H9 (cell line): ENCODE measurements at places on chromosomes 11 and 22. TPM values are rescaled to one million over a fixed set of nuclear protein-coding genes. Genes with fewer than 3 reads are reported as not detected.

DNA sequence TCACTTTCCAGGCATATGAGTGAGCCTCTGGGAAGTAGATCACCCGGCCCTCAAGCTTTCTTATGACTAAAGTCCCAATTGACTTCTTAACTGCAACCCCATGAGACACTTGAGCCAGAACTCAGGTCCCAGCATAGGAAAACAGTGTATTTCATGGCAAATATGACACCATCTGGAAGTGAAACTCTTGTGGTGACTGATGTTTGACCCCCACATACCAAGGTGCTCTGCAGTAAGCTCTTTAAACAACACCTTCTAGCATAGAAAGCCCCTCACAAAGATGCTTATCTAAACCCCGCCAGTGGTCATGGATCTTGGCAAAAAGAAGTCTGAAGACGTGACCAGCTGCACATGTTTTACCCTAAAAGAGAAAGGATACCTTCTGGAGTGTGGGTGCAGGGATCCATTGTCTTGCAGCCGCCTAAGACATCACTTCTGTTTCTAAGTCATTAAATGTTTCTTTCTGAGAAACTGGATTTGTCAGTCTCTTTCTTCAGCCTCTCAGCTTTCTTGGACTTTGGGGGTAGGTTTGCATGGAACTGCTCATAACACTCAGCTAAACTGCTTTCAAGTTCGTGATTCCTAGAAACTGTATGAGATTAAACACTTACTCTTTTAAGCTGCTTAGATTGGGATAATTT, 7.4 kb upstream of the PELI3 start:
- DNase-seq: no peak
- H3K4me1 ChIP-seq: no peaks in the 10 kb centered on the region
- no peaks in the 10 kb centered on the region for H3K27me3 ChIP-seq
- no peaks in the 10 kb centered on the region for H3K36me3 ChIP-seq
- no peak overlapping the region for H3K4me3 ChIP-seq

DNA sequence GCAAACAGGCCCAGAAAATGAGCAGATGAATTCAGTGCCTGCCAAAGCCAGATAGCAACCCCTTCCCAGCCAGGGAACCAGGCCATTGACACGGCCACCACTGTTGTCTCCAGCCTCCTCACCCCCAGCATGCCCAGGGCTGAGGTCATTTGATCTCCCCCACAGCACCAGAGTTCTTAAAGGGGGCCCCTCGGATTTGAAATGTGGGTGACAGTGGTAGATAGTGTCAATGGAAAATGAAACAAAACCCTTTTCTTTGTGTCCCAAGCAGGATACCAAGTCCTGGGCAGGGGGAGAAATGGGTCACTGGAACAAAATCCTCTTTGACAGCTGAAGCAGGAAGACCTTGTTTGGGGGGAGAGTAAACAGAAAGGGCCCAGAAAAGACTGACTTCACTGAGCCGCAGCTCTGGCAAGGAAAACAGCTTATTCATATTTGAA, 14.3 kb upstream of the ACCSL start:
- DNase-seq: no peak
- no peaks in the 10 kb centered on the region for H3K27me3 ChIP-seq
- H3K4me3 ChIP-seq: no peak overlapping the region

DNA sequence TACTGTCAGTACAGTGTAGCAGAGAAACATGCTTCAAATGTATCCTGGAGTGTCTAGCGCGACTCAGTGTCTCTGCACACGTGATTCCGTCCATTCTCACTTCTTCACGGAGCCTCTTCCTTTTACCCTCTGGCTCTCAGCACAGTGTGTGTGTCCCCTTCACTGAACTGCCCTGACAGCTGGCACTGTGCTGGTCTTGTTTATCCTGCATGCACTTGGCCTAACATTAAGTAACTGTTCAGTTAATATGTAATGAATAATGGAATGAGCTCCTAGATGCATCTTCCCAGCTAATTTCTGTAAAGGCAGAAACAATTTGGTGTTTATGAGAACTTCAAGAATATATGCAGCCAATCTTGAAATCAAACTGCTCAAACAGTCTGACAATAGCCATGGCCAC, 44.4 kb downstream of the KMT5B start:
- no peaks in the 10 kb centered on the region for H3K27me3 ChIP-seq
- no peak for DNase-seq
- H3K27ac ChIP-seq: no peak overlapping the region
- H3K4me1 ChIP-seq: no peaks in the 10 kb centered on the region

GRCh38 chr11:128520888-128521681, 66.3 kb downstream of the ETS1 start:
- H3K27me3 ChIP-seq: peaks cover 3% of the 10 kb centered on the region; the same call in 1 of the 2 replicates
- H3K36me3 ChIP-seq: no peaks in the 10 kb centered on the region
- no peak overlapping the region for H3K27ac ChIP-seq
- H3K4me1 ChIP-seq: peaks cover 2% of the 10 kb centered on the region; the same call in 1 of the 2 replicates
- no peak for DNase-seq
- peak overlapping the region; percentile 74 for H3K4me3 ChIP-seq

- no peak for DNase-seq
- H3K4me3 ChIP-seq: no peak overlapping the region
- H3K36me3 ChIP-seq: no peaks in the 10 kb centered on the region
- no peaks in the 10 kb centered on the region for H3K27me3 ChIP-seq
Measured at GRCh38 chr11:117465236-117465997, 137.8 kb downstream of the CEP164 start.

GRCh38 chr22:33897448-33897835, 22.8 kb downstream of the LARGE1 start:
- peak; percentile 66 for DNase-seq
- no peaks in the 10 kb centered on the region for H3K27me3 ChIP-seq
- peak overlapping the region; percentile 11; the same call in 1 of the 2 replicates for H3K4me3 ChIP-seq
- H3K4me1 ChIP-seq: peaks cover 49% of the 10 kb centered on the region
- 0 out of 2 replicates have a peak, but pooled peaks cover 7% of the 10 kb centered on the region for H3K36me3 ChIP-seq

- no peaks in the 10 kb centered on the region; the same call in 1 of the 2 replicates for H3K4me1 ChIP-seq
- no peak overlapping the region for H3K27ac ChIP-seq
- H3K36me3 ChIP-seq: peaks cover 51% of the 10 kb centered on the region
- no peaks in the 10 kb centered on the region for H3K27me3 ChIP-seq
- peak; percentile 20 for DNase-seq
- H3K4me3 ChIP-seq: peak overlapping the region; percentile 31; the same call in 2 of the 3 replicates
Measured at GRCh38 chr11:6608726-6609501, 3.1 kb downstream of the TAF10 start.

DNA sequence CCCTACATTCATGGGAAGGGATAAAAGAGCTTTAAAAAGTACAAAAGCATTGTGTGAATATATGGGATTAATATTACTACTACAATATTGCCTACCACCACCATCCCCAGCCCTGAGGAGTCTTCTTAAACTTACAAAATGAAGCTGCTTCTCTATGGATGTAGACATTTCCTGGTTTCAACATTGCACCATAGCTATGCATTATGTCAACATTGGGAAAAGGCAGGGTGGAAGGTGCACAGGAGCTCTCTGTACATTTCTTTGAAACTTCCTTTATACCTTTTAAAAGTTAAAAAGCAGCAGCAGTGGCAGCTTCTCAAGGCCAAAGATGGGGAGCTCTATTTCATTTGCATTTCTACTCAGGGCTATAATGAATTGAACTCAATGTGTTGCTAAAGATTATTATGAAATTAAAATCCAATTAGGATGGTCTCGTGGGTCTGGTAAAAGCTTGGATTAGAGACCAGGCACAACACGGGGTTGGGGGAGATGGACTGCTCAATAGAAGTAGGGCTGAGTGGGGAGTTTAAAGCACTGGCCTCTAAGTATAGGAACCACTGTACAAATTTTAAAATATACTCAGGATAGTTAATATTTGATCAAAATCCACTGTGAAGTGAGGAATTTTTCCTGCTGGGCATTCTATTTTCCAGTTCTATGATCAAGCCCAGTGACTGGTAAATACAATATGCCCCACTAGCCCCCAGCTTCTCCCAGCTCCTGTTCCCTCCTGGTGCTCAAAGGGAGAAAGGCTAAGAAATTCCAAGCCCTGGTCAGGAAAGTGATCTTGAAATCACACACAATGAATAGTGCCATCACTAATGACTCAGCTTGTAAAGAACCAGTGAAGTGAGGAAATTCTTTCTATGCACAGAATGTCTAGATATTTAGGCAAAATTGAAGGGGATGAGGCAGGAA, 362.7 kb upstream of the CCDC90B start:
- no peaks in the 10 kb centered on the region for H3K36me3 ChIP-seq
- peaks cover 7% of the 10 kb centered on the region; the same call in 1 of the 2 replicates for H3K4me1 ChIP-seq
- no peak for DNase-seq
- H3K27ac ChIP-seq: no peak overlapping the region
- H3K4me3 ChIP-seq: no peak overlapping the region
- no peaks in the 10 kb centered on the region for H3K27me3 ChIP-seq

DNA sequence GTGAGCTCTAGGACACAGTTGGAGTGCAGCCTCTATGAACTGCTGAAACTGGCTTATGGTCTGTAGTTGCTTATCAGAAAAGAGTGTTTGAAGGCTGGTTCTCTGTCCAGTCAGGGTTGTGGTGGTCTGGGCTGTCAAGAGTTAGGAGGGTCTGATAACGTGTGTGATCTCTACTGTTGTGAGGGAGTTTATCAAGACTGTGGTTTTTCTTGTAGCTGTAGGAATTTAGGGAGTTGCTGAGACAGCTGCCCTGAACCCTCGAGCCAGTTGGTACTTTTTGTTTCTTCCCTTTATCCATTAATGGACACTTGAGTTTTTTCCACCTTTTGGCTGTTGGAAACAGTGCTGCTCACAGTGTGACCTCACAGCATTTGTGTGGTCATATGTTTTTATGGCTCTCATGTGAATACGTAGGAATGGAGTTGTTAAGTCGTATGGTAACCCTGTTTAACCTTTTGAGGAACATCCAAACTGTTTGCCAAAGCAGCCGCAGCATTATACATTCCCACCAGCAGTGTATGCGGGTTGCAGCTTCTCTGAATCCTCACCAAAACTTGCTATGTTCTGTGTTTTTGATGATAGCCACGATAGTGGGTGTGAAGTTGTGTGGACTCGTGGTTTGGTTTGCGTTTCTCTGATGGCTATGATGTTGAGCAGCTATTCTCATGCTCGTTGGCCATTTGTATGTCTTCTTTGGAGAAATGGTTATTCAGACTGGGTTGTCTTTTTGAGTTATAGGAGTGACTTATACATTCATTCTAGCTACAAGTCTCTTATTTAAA, 20.9 kb upstream of the DGCR8 start:
- no peak overlapping the region for H3K27ac ChIP-seq
- H3K4me3 ChIP-seq: no peak overlapping the region
- H3K36me3 ChIP-seq: no peaks in the 10 kb centered on the region

DNA sequence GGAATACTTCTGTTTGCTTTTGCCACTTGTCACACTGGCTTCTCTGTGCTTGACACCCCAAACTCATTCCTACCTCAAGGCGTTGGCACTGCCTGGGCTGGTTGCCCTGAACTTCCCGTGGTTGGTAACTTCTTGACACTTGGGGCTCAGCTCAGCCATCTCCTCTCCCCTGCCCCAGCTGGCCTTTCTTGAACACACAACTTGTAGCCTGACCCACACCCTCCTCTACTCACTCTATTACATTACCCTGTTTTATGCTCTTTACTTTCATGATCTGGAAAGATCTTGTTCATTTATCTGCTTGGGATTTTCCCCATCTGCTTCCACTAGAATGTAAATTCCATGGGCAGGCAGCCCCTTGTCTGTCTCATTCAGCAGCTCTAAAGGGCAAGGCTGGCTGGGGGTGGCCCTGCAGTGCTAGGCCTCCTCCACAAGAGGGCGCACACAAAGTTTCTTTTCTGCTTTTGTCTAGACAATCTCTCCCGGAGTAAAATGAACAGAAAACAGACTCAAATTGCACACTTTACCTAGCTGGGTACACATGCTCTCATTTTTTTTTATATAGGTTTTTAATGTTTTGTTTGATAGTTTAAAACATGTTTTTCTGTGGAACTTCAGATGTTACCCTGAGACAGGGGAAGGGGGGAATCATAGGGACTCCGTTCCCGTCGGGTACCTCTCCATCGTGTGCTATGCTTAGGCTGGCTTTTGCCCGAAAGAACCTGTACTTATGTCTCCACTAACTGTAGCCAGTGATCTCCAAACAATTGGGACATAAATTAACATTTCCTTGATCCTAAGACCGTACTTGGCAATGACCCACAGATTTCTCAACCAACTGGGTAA, 16.4 kb upstream of the MRGPRX2 start:
- H3K4me1 ChIP-seq: peaks cover 7% of the 10 kb centered on the region; the same call in 1 of the 2 replicates
- H3K4me3 ChIP-seq: no peak overlapping the region
- peak; percentile 71 for DNase-seq
- no peak overlapping the region for H3K27ac ChIP-seq

DNA sequence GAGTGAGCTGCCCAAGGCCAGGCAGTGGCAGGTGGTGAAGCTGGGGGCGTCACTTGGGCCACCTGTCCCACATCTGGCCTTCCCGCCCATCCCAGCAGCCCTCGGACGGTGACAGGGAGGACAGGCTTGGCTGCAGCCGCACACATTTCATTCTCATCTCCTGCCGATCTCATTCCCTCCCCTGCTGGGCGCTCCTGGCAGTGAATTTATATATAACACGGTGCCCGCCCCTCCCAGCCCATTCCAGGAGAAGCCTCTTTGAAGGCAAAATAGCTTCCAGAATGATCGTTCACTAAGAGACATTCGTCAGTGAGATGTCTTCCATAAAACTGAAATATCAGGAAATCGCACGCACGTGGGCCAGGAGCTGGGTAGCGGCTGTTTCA, 861.3 kb downstream of the TBC1D22A start:
- no peak overlapping the region for H3K4me3 ChIP-seq
- DNase-seq: no peak
- no peaks in the 10 kb centered on the region for H3K27me3 ChIP-seq
- no peaks in the 10 kb centered on the region for H3K4me1 ChIP-seq

The KRTAP5-9 gene
- total RNA-seq: not detected in 2 replicates

The OR52H1 gene
- not detected in 2 replicates for total RNA-seq

The CERK gene
- total RNA-seq: 46.3 and 47.1 TPM in 2 replicates
